ENCODE measurements at places on chromosomes 3 and 15.

DNA sequence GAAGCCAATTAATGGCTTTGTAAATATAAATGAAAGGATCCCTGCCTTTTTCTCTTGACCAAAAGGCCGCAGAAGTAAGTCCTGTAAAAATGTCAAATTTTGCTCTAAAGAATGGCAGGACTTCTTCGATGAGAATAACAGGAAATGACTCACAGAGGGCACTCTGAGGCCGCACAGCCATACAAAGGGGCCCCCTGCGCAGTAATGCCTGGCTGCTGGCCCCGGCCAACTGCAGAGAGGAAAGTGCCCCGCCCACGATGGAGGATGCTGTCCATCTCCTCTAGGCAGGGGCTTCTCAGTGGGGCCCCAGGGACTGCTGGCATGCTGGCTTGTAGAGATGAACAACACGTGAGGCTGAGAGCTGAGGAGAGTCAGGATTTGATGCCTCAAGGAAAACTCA lies 18.1 kb upstream of the SCN10A start:
- peak; percentile 18 for DNase-seq

DNA sequence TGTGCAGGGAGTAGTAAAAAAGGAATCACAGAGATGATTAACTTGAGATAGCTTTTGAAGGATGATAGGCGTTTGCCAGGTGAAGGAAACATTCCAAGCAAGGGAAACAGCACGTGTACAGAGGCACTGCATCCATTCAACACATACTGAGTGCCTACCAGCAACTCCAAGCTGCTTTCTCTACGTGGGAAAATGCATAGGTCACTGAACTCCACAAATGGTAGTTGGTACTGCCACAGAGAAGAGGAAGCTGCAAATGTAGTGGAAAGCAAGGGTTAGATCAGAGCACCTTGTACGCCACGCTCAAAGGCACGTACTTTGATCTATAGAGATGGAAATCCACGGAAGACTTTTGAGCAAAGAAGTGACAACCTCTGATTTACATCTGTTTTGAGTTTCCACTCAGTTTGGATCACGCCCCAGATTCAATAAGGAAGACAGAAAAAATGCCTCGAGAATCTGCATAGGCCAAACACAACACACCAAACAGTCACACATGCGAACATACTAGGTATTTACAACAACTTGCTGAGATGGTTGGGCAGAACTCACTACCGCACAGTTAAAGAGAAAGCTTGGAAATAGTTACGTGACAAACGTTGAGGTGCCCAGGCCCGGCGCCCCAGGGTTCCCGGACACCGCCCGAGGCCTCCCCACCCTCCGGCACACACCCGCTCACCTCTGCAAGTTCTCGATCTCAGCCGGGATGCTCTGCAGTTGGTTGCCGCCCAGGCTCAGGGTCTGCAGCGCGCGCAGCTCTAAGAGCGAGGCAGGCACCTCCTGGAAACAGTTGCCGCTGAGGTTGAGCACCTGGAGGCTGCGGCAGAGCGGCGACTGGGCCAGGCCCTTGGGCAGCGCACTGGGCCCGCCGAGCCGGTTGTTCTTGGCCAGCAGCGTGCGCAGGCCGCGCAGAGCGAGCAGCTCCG lies 826 bp downstream of the LRRC58 start:
- DNase-seq, result peak; percentile 25

DNA sequence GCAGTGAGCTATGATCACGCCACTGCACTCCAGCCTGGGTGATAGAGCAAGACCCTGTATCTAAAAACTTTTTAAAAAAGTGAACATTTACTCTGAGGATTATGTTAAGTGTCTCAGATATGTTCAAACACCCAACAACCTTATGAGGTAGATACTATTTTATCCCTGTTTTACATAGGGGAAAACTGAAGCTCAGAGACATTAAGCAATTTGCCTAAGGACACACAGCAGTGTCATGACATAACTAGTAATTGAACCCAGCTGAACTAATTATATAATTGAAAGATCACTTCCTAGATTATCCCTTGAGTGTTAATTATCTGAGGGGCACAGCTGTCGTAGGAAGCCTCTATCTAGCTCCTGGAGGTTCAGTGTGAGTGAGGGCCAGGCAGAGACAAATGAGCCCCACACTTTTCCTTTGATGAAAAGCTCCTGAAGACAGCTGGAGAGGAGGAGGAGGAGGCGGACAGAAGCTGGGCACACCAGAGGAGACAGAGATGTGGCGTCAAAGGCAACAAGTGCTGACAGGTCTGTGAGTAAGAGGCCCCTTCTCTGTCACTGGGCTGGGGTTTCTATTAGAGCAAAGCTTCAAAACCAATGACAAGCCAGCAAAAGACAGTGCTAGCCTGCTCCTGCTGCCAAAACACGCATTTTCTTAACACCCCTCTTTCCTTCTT lies 20.5 kb downstream of the TRH start:
- DNase-seq, result no peak

DNA sequence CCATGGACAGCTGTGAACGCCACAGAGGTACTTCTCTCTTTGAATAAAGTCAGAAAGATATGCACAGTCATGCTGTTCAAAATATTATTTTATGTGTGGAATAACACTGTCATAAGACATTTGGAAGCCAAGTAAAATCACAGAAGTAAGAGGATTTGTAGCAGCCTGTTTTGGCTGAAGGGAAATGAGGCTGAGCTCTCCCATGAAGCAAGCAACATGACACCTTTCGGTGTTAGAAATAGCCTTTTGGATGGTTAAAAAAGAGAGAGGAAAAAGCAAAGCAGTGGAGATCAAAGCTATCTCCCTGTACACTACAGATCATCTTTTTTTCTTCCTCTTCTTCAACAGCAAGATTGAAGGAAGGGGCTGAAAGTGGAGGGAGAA lies 755.3 kb downstream of the ROBO1 start:
- DNase-seq, result no peak

- DNase-seq, result no peak
Measured at GRCh38 chr3:188034989-188035388, 119.0 kb upstream of the LPP start.

DNA sequence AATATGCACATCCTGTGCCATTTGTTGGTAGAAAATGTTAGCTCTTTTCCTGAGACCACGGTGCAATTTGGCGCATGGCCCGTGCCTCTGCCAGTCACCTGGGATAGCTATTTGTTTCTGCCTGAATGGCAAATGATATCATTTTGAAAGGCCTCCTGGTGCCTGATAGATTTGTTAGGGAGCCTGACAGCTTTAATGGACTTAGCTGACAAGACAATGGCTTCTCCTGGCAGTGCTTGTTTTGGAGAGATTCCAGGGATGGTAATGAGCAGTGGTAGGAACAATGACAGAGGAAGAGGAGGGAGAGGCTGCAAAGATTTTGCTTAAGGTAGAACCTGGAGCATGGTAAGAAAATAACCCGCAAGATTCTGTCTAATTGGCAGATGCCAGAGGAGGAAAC lies 268.5 kb downstream of the CLSTN2 start:
- no peak for DNase-seq

GRCh38 chr15:65833501-65834205 lies 35.6 kb upstream of the RAB11A start:
- peak; percentile 18 for DNase-seq

GRCh38 chr15:40755812-40756208 lies 756 bp upstream of the RMDN3 start:
- no peak for DNase-seq

- no peak for DNase-seq
Measured at GRCh38 chr3:112682361-112682760, 41.4 kb upstream of the CCDC80 start.

Data from stimulated activated CD8-positive, alpha-beta memory T cell treated with anti-CD3 and anti-CD28 coated beads, Interleukin-4, amount 100 ng/mL, for 24 hours (primary cell).